ENCODE measurements at places on chromosomes 12 and 14.
A peak's percentile ranks its signal among the peaks of the same experiment; 100 is the strongest.

GRCh38 chr12:96866801-96867590 lies 40.1 kb upstream of the NEDD1 start:
- no peak for DNase-seq

GRCh38 chr12:11904124-11904523 lies 166.6 kb upstream of the BCL2L14 start:
- no peak for DNase-seq

- no peak for DNase-seq
Measured at GRCh38 chr14:75822522-75823141, 159.2 kb downstream of the TGFB3 start.

GRCh38 chr14:75120541-75121291 lies 6.1 kb downstream of the NEK9 start:
- no peak for DNase-seq

DNA sequence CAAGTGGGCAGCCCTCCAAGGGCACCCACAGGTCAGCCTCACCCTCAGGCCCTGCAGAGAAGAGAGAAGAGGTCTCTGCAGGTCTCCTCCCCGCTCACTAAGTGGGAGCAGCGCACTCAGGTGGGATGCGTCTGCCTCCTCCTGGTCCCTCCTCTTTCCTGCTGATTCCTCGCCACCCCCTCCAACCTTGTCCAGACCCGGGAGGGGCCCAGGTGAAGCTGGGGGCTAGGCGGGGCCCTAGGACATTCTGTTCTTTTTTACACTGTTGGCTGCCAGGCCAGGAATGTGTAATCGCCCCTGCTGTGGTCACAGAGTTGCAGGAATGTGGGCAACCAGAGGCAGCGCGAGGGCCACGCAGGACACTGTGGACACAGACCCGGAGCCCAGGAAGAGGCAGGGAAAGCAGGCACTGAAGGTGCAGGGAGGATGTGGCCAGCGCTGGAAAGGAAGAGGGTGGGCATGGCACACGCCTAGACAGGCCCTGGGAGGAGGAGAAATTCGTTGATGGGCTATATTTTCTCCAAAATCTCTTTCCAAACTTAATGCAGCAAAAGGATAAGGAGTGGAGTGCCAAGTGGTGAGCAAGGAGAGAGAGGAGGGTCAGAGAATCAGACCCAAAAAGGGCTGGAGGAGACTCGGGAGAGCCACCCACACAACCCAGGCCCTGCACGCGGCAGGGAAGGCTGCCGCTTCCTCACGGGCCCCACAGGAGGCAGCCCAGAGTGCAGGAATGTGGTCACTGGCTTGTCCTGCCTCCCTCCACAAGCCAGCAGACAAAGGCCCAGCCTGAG lies 911 bp upstream of the SCNN1A start:
- DNase-seq = no peak

DNA sequence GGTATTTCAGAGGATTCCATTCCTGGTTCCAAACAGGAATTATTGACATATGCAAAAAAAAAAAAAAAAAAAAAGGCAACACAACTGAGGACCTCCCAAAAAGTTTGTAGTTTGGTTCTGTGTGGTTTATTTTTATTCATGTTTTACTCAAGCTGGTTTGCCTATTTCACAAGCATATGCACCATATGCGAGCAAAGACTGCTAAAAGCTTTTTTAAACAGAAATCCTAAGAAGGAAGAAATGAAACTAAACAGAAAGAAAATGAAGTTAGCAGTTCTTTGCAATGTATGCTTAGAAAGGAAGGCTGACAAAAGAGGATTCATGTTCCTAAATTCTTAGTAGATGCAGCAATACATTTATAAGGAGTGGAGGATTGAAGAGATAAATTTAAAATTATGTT lies 487.6 kb upstream of the FLRT2 start:
- no peak for DNase-seq

DNA sequence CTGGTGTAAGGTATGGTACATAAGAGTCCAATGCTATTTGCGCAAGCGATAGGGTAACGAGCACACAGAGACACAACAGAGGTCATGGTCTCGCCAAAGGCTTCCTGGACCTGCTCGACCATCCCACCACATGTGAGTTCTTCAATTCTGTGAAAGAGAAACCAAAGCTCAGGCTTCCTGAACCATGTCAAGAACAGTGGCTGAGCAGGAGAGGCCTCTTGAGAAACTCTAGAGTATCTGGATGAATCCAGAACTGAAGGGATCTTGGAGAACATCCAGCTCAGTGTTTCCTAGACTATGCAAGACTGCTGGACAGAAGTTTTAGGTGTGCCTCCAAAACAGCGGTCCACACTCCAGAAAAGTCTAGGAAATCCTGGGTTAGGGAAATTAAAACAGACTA lies 114.5 kb downstream of the TRAFD1 start:
- DNase-seq = no peak

GRCh38 chr14:22070119-22070982 lies 396.7 kb upstream of the OR4E1 start:
- peak; percentile 57 for DNase-seq

- DNase-seq = no peak
Measured at GRCh38 chr14:103132381-103133209, 9.3 kb downstream of the TNFAIP2 start.

DNA sequence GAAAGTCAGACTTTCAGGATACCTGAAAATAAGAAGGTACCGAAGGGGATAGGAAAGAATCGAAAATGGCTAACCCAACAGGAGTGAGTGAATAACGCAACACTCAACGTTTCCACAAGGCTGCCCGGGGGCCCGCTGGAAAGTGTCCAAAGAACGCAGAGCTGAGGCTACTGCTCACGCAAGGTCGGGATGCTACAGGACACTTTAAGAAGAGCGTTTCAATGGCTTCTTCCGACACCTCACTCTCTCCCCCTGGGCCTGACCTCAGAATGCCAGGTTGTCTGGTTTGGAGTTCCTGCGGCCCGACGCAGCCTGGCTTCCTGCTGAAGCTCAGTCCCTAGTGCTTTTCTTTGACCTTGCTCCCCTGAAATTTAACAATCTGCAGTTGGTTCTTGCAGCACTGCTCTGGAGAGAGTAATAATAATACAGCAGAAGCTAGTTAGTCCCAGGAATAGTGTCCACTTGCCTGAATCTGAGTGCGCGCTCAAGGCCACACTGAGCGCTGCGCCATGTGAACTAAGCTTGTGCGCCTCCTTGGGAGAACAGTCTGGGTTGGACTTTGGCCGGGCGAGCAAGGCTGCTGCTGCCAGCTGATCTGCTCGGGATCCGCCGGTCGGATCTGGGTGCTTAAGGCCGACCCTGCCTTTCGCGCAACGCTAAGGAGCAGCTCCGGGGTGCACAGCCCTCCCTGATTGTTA lies 2.0 kb upstream of the ALX1 start:
- DNase-seq = no peak

- no peak for DNase-seq
Measured at GRCh38 chr14:65414961-65415589, 2.5 kb downstream of the FUT8 start.

GRCh38 chr14:59679872-59680271 lies 103.3 kb upstream of the CCDC175 start:
- no peak for DNase-seq

DNA sequence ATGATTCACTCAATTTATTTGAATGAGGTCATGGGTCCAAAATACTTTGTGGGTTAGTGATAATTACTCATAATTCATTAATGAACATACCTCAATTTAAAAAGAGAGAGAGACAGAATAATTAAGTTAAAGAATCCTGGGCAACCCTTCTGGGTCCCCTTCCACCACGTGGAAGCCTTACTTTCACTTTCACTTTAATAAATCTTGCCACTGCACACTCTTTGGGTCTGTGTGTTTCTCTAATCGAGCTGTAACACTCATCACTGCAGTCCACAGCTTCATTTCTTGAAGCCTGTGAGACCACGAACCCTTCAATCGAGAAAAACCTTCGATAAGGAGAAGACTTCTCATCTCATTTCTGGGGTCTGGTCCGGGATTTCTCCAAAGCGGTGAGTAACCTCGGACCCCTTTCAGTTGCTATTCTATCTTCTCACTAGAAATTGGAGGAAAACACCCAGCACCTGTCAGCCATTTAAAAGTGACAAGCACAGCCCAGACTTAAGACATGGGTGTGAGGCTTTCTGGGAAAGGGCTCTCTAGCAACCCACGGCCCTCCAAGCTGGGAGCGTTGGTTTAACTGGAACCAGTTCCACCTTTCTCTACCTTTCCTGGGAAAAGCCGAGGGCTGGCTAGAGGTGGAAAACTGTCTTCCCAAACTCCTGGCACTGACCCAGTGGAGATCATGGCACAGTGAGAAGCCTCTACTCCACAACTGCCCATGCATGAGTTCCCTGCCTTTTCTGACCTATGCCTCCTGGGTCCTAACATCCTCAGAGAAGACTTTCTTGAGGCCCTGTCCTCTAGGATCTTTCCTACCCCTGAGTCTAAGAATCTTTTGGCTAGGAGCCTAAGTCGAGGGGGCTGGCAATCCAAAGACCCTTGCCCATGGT lies 148.8 kb upstream of the ATF7IP start:
- DNase-seq = peak; percentile 31
